ENCODE measurements at places on chromosomes 2 and 18.
A peak's percentile ranks its signal among the peaks of the same experiment; 100 is the strongest.

DNA sequence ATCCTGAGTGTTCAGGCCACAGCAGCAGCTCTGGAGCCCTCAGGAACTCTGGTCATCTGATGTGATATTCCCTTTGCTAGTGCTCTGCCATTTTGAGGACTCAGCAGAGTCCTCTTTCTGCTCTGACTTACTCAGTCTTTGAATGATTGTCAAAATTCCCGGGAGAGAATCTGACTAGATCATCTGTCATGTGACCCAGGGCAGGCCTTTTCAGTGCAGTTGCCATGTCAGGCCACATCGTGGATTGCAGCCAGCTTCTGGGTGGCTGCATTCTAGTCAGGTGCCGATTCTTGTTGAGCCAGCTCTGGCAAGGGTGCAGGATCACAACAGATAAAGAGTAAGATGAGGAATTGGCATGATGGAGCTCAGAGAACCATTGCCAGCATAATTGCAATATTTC is 795.6 kb downstream of the CPS1 start:
- H3K4me1 ChIP-seq: no peaks in the 10 kb centered on the region
- no peak overlapping the region for H3K27ac ChIP-seq
- DNase-seq: no peak
- H3K27me3 ChIP-seq: no peaks in the 10 kb centered on the region

GRCh38 chr2:122481244-122481622 is 725.8 kb downstream of the TSN start:
- H3K4me1 ChIP-seq: no peaks in the 10 kb centered on the region
- DNase-seq: no peak
- no peak overlapping the region for H3K27ac ChIP-seq
- no peaks in the 10 kb centered on the region for H3K27me3 ChIP-seq

DNA sequence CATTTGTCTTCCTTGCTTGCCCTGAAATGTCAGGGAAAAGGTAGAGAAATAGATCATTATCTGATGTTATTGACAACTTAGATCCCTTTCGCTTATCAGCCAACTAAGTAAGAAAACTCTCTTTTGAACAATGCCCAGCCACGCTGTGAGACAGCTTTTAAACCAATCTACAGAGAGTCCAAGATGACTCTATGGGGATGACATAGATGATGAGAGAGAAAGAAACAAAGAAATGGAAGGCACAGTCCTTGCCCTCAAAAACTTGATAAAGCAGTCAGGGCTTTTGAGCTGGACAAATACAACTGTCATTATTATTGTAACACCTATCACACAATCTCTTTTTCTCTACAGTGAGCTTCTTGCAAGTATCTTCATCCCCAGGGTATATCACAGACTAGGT is 222.6 kb downstream of the SETBP1 start:
- no peaks in the 10 kb centered on the region for H3K36me3 ChIP-seq
- no peaks in the 10 kb centered on the region for H3K27me3 ChIP-seq
- no peak overlapping the region for H3K27ac ChIP-seq
- no peak overlapping the region for H3K4me3 ChIP-seq
- no peak for DNase-seq
- H3K4me1 ChIP-seq: peaks cover 14% of the 10 kb centered on the region

DNA sequence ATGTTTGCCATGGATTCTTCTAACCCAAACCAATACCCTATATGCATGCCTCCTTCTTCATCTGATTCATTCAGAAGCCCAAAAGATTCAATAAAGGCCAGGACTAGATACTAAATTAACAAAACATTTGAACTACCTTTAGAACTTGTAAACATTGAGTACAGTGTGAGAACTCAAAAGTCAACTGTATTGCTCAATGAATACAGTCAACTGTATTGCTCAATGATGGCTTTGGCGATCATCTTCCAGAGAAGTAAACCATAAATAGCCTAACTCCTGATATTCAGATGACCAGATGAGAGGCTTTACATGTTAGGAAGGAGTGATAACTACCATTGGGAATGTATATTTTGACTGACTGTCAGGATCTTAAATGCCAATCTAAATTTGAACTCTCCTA is 206.5 kb upstream of the ITGA4 start:
- H3K36me3 ChIP-seq: no peaks in the 10 kb centered on the region
- DNase-seq: no peak
- no peaks in the 10 kb centered on the region for H3K27me3 ChIP-seq
- H3K27ac ChIP-seq: no peak overlapping the region
- no peak overlapping the region for H3K4me3 ChIP-seq
- no peaks in the 10 kb centered on the region for H3K4me1 ChIP-seq

- H3K27ac ChIP-seq: no peak overlapping the region
- H3K4me3 ChIP-seq: no peak overlapping the region
- no peaks in the 10 kb centered on the region for H3K27me3 ChIP-seq
- H3K4me1 ChIP-seq: peaks cover 20% of the 10 kb centered on the region
- no peak for DNase-seq
Observed at GRCh38 chr18:23723121-23723520, 33.9 kb downstream of the LAMA3 start.

GRCh38 chr2:24881623-24882022 is 38.4 kb downstream of the ADCY3 start:
- no peak for DNase-seq
- no peak overlapping the region for H3K27ac ChIP-seq
- no peak overlapping the region for H3K4me3 ChIP-seq
- H3K36me3 ChIP-seq: no peaks in the 10 kb centered on the region
- H3K27me3 ChIP-seq: no peaks in the 10 kb centered on the region

DNA sequence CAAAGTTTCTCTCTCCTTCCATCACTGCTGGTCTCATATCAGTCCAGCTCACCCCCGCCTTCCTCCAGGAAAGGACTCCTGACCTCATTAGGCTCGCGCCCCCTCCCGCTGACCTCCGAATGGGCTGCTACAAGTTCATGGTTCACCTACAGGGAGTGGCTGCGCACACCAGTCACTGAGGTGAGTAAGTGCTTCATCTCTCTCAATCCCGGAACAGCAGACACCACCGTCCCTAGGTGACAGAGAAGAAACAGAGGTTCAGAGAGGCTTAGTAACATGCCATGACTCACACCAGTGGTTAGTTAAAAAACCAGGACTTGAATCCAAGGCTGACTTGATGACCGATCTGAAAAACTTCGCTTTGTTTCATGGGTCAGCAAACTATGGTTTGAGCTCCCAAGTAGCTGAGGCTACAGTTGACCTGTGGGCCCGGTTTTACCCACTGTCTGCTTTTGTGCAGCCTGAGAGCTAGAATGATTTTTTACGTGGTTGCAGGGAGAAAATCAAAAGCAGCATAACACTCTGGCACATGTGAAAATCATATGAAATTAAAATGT is 42.0 kb downstream of the ZFP36L2 start:
- DNase-seq: no peak
- H3K4me1 ChIP-seq: peaks cover 16% of the 10 kb centered on the region
- H3K4me3 ChIP-seq: no peak overlapping the region
- no peaks in the 10 kb centered on the region for H3K27me3 ChIP-seq
- H3K27ac ChIP-seq: no peak overlapping the region

GRCh38 chr2:212893216-212893615 is 258.2 kb downstream of the IKZF2 start:
- H3K4me3 ChIP-seq: no peak overlapping the region
- H3K4me1 ChIP-seq: no peaks in the 10 kb centered on the region
- no peaks in the 10 kb centered on the region for H3K36me3 ChIP-seq

GRCh38 chr18:31064130-31064529 is 21.6 kb upstream of the DSC3 start:
- H3K36me3 ChIP-seq: peaks cover 3% of the 10 kb centered on the region
- peaks cover 8% of the 10 kb centered on the region for H3K4me1 ChIP-seq
- no peak for DNase-seq
- H3K27me3 ChIP-seq: no peaks in the 10 kb centered on the region
- H3K27ac ChIP-seq: no peak overlapping the region

- H3K4me3 ChIP-seq: no peak overlapping the region
- H3K27me3 ChIP-seq: no peaks in the 10 kb centered on the region
- DNase-seq: no peak
- no peaks in the 10 kb centered on the region for H3K36me3 ChIP-seq
- no peaks in the 10 kb centered on the region for H3K4me1 ChIP-seq
- H3K27ac ChIP-seq: no peak overlapping the region
Observed at GRCh38 chr2:110903548-110903947, 171.2 kb downstream of the ACOXL start.

DNA sequence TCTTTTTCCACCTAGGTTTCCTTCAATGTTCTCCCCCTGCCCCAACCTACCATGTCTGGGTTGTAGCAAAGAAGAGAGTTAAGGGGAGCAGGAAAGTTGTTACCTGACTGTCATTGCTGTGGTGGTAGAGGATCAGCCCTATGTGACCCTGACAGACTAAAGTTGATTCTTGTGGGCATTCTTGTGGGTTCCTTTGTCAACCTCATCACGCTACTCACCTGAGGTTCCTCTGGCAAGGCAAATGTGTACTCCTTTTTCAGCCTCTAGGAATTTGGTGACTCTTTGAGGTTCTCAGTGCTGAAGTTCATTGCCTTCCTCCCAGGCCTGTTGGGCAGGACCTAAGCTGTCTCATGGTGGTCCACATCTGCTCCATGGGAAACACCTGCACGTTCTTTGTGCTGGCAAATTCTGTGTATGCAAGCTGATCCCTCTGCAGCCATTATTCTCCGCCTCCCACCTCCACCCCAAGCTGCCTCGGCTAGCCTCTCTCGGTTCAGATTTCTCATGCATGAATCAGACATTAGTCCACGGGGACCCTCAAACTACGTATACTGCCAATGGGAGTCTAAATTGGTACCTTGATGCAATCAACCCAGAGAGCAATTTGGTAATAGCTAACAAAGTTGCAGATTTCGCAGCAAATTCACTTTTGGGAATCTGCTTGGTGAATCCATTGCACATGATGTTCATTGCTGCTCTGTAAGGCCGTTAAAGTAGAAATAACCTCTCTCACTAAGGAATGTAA is 1.5 kb upstream of the GMCL1 start:
- H3K4me1 ChIP-seq: peaks cover 35% of the 10 kb centered on the region
- no peak for DNase-seq
- no peak overlapping the region for H3K4me3 ChIP-seq

DNA sequence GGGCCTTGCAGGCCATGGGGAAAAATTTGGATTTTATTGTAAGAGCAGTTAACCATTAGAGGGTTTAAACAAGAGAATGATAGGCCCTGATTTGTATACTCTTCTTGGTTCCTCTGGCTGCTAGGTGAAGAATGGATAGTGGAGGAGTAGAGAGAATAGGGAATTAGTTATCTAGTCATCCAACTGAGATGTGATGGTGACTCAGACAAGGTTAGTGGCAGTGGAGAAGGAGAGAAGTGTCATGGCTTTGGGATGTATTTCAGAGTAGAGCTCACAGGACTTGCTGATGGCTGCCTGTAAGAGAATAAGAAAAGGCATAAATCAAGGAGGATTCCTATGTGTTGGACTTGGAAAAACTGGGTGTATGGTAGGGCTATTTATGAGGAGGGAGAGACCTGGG is 169.4 kb downstream of the PLCL1 start:
- H3K4me3 ChIP-seq: no peak overlapping the region
- no peaks in the 10 kb centered on the region for H3K27me3 ChIP-seq
- peaks cover 12% of the 10 kb centered on the region for H3K4me1 ChIP-seq
- no peak for DNase-seq
- no peaks in the 10 kb centered on the region for H3K36me3 ChIP-seq

DNA sequence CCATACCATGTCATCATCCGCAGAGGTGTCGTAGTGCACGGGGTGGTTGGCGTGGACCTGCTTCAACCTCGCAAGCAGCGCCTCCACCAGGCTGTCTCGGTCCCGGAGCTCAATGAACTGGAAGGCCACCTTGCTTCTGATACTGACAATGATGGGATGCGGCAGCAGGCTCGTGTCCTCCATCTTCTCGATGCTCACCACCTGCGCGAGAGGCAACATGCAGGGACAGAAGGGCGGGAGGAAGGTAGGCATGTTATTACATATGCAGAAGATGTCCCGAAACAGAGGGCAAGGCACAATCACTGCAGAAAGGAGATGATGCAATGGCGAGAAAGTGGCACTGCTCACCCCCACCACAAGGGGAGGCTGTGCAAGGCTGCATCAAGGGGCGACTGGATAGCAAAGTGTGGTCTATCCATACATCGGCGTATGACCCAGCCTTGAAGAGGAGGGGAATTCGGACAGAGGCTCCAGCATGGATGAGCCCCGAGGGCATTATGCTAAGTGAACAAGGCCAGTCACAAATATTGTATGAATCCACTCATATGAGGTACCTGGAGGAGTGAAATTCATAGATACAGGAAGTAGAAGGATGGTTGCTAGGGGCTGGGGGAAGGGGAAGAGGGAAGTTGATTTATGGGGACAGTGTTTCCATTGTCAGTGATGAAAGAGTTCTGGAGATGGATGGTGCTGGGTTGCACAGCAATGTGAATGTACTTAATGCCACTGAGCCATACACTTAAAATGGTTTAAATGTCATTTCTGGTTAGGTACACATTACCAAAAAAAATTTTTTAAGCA is 36.6 kb downstream of the RPL31 start:
- H3K27me3 ChIP-seq: no peaks in the 10 kb centered on the region
- DNase-seq: no peak
- H3K4me1 ChIP-seq: no peaks in the 10 kb centered on the region
- H3K27ac ChIP-seq: no peak overlapping the region

- H3K4me1 ChIP-seq: peaks cover 14% of the 10 kb centered on the region
- H3K27ac ChIP-seq: peak within 1 kb of the TSS; percentile 23
- peak; percentile 80 for DNase-seq
- no peaks in the 10 kb centered on the region for H3K36me3 ChIP-seq
- peak within 1 kb of the TSS; percentile 46 for H3K4me3 ChIP-seq
Observed at GRCh38 chr2:178072383-178073301, at the start of gene PDE11A. Gene PDE11A (minus strand): TSS chr2:178072777. CDS start chr2:178072437, 340 bp downstream.

- H3K4me3 ChIP-seq: no peak overlapping the region
- H3K27ac ChIP-seq: no peak overlapping the region
- DNase-seq: no peak
- H3K36me3 ChIP-seq: no peaks in the 10 kb centered on the region
Observed at GRCh38 chr2:133040170-133040569, 370.2 kb upstream of the LYPD1 start.

DNA sequence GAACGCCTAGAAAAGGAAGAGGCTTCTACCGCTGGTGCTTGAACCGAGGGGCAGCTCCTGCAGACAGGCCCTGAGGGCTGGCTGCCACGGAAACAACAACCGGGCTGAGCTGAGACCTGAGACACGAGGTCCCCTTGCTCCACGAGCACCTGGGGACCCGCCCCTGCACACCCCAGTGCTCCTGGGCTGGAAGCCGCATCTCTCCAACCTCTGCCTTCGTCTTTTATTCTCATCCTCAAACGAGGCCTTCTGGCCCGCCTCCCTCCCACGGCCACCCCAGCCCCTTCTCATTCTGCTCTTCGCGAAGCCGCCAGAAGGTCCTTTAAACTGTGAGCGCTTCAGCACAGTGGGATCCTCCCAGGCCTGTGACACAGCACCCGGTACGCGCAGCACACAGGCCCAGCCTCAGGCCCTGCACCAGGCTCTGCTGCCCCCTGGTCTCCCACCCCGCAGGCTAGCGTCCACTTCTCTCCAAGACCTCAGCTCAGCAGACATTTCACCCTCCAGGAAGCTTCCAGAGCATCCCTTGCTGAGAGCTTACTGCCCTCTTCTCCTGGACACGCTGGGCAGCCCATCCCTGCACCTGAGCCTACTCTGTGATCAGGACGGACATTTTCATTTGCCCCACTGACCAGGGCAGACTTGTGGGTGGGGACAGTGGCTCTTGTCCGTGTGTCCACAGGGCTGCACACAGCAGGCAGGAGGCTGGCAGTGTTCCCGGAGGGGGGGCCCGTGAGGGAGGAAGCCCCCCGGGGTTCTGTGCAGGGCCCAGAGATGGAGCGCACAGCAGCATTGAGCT is 149.7 kb downstream of the PXDN start:
- DNase-seq: no peak
- H3K4me3 ChIP-seq: no peak overlapping the region
- H3K27ac ChIP-seq: no peak overlapping the region
- H3K36me3 ChIP-seq: no peaks in the 10 kb centered on the region

Measured in suprapubic skin (tissue), 4 donors.